ENCODE measurements at places on chromosomes 2 and 18.

DNA sequence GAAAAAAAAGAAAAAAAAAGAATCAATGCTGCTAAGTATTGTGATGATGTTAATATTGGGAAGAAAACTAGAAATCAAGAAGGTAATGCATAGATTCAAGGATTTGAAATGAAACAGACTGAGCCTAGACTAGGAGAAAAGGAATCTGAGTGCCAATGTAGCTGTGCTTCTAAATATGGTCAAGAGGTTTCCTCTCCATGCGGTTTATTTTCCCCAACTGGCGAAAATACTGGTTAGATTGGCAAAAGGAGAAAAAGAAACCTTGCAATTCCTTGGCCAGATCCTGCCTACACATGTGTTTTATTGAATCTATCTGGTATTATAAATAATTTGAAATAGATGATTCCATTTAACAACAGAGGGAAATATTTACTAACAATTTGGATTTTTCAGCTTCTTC lies 5.7 kb downstream of the SCN3A start:
- DNase-seq, result no peak

DNA sequence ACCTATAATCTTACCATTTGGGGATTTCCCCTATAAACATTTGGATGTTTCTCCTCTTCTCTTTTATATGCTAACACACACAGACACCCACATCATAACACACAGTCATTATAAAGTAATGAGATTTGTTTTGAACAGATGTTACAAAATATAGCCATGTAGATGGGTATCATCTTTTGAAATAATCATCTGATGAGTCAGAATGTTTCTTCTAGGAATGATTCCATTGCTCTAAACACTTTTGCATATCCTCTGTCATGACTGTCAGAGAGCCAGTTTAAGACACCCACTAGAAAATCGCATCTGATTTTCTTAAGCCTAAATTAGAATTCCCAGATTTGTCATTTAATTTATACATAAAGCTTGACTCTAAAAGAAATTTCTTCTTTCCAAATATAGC lies 442.6 kb downstream of the CMPK2 start:
- DNase-seq, result peak; percentile 16

DNA sequence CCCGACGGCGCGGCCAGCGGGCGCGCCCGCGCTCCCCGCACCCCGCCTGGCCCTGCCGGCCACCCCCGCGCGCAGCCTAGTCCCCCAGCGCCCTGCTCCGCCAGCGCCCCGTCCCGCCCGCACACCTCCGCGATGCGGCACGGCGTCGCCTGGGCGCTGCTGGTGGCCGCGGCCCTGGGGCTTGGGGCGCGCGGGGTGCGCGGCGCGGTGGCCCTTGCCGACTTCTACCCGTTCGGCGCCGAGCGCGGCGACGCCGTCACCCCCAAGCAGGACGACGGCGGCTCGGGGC lies 232 bp downstream of the SNED1 start:
- DNase-seq, result no peak

DNA sequence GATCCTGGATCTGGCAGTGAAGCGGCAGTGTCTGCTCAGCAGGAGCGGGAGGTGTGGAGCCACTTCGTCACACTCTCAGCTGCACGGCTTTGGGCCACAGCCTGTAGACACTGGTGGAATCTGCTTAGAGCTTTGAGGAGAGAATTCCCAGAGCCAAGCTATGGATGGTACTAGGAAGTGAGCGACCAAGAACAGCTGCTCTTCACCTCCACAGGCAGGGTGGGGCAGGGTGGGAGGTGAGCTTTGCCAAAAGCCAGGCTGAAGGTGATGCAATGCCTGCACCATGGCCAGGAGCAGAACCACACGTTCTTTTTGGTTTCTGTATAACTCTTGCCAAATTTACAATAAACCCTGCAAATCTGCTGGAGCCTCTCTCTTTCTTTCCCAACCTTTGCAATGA lies 226.1 kb downstream of the ANKRD30B start:
- DNase-seq, result no peak

DNA sequence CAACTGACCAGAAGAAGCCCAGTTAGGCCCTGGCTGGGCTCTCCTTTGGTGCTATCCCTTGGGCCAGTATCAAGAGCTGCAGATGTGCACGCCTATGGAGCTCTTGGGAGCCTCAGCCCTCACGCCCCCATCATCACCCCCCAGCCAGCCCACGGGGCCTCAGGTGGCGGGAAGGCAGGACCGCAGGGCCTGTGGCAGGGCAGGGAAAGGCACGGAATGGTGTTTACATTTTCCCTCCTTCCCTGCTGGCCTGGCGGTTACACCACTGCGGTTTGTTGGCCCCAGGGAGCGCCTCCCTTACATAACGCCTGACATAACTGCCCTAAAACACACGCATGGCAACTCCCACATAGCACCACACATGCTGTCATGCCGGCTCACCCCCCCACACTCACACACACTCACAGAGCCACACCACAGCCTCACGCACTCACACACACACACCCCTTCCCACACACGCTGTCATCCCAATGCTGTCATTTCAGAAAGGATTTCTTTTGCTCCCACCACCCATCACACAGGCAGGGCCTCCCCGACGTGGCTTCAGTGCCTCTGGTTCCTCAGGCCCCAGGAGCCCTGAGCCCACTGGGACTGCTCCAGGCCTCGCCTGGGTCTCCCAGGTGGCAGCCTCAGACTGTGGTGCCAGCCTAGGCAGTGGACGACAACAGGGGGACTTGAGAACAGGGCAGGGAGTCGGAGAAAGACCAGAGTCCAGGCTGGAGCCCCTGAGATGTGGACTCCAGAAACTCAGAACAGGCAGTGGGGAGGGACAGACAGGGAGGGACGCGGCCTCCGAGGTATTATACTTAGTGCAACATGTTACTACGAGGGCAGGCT lies 15.7 kb downstream of the ZFP36L2 start:
- DNase-seq, result peak; percentile 86

DNA sequence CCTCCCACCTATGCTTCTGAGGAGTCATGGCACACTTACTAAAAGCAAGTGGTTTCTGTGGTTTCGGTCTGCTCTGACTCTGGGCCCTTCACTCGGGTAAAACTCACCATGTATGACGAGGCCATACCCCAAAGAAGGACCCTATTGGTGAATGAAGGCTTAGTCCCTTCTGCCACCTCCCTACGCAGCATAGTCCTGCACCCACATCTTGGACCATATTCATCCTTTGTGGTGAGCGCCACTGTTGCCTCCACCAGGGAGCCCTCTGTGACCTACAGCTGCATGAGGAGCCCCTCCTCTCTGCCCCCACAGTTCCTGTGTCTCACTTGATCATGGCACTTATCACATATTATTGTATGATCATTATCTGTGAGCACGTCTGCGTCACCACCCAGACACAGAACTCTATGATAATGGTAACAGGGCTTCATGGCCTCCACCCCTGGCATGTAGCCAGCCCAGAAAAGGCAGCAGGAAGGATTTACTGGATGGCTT lies 113.3 kb downstream of the TFCP2L1 start:
- no peak for DNase-seq

DNA sequence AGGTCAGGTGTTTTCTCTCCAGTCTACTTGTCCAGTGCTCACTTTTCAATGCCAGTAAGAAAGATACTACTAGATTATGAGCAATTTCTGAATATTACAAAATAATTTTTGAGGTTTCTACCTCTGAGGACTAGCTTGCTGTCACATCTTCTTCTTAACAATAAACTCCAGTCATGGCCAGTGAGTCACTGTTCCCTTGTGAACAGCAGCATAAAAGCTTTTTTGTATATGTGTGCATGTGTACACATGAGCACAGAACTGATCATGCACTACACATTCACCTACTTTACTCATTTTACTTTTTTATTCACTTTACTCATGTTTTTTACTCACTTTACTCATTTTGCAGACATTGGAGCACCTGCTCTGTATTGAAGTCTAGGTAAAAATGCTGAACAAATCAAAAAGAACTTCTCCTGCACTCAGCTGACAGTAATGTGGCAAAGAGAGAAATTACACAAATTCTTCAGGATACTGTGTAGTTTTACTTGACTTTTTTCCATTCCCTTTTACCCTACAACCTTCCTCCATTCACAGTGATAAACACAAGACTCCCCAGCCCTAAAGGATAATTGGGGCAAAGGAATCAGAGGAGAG lies 28.0 kb downstream of the ST6GAL2 start:
- no peak for DNase-seq

Measured in mesenchymal stem cell (in vitro differentiated cells and primary cell).